ENCODE measurements at places on chromosomes 13 and 19. TPM values are rescaled to one million over a fixed set of nuclear protein-coding genes. Genes with fewer than 3 reads are reported as not detected.

SYCN gene
- polyA plus RNA-seq = not detected

ARGLU1 gene
- 190 TPM for polyA plus RNA-seq

DNASE2 gene
- polyA plus RNA-seq = 19.5 TPM

PBX4 gene
- 17.8 TPM for polyA plus RNA-seq

CRX gene
- polyA plus RNA-seq = not detected

ZNF682 gene
- polyA plus RNA-seq = 14.2 TPM

STAP2 gene
- polyA plus RNA-seq = 2.1 TPM

LONP1 gene
- polyA plus RNA-seq = 42.6 TPM

KLK12 gene
- polyA plus RNA-seq = not detected

CEACAM16 gene
- polyA plus RNA-seq = not detected

N4BP2L1 gene
- 30.3 TPM for polyA plus RNA-seq

ALOX5AP gene
- 36.8 TPM for polyA plus RNA-seq

ANKRD24 gene
- 0.70 TPM for polyA plus RNA-seq
